Spinal cord (tissue), 10 donors: ENCODE measurements at places on chromosomes 2 and 18. TPM values are rescaled to one million over a fixed set of nuclear protein-coding genes. Genes with fewer than 3 reads are reported as not detected.

- DNase-seq: no peak
Measured at GRCh38 chr2:145066151-145066661, 546.3 kb upstream of the ZEB2 start.

DNA sequence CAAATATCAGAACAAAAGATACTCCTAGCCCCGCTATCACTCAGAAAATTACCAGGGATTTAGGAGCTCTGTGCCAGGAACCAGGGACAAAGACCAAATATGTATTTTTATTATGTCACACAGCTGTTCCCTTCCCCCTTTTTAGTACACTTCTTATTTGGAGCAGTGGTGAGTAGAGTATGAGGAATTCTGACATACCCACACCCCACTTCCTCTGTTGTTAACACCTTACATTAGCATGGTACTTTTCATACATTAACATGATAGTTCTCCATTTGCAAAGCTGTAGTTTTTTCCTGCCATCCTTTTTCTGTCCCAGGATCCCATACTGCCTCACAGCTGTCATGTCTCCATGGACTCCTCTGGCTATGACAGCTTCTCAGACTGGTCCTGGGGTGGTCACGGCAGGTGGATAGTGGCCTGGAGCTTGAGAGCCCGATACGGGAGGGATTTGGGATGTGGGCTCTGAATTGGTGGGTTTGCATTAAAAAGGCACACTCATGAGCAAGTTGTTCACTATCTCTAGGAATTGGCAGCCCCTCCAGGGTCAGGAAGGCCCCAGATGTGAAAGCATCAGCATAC, 100.2 kb downstream of the SH3RF3 start:
- DNase-seq: no peak

Gene UGT1A10
- polyA plus RNA-seq: not detected

Gene POTEF
- 0.55 TPM for polyA plus RNA-seq
